M059J (cell line): ENCODE measurements at places on chromosomes 13 and 19.

GRCh38 chr13:51525567-51526167, 58.6 kb upstream of the WDFY2 start:
- DNase-seq = peak; percentile 45

GRCh38 chr19:1106841-1107660, 3.3 kb downstream of the GPX4 start:
- peak; percentile 74 for DNase-seq

- peak; percentile 24 for DNase-seq
Observed at GRCh38 chr19:12133069-12133468, 7.1 kb downstream of the ZNF20 start.

DNA sequence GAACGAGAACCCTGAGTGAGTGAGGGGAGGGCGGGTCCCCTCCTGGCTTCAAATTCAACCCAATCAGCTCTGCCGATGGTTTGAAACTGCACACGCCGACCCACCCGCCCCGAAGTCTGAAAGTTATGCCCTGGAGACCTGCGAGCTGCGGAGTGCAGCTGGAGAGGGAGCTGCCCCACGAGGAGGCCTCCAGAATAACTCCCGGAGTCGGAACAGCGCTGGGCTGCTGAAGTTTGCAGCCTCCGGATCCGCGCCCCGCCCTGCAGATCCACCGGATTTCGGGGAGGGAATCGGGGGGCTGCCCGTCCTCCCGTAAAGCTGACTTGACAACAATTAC, 7.0 kb downstream of the POU4F1 start:
- DNase-seq = peak; percentile 40

DNA sequence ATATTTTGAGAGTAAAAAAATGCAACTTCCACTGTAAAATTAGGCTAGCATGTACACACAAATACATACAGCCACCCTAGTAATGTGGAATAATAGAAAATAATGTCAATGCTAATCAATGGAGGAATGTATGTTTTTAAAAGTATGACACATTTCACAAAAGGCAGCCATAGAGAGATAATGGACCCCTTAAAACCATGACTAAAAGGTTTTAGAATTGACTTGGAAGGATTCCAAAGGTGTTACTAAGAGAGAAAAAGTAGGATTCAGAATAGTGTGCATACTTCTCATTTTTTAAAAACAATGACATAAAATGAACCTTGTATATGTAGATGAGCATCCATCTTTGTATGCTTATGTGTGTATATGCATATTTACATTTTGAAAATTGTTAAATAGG, 597.9 kb upstream of the PCDH9 start:
- DNase-seq = no peak

GRCh38 chr19:51324167-51324481, 12.7 kb downstream of the IGLON5 start:
- no peak for DNase-seq

DNA sequence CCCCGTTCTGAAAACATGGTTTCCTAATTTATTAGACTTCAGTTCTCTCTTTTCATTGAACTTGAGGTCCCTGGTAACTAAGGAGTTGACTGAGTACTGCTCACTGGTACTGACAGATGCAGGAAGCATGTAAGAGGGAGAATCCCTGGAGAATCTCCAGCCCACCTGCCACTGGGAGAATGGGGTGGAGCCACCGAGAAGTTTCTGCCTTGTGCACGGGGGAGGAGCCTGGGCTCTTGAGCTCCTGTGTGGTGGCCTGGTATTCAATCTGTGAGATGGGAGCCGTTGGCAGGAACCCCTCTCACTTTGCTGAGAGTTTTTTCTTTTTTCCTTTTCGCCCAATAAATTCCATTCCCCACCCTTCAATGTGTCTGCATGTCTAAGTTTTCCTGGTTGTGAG, 13.2 kb upstream of the AKAP11 start:
- DNase-seq = no peak

GRCh38 chr13:109844396-109844795, 58.0 kb upstream of the IRS2 start:
- DNase-seq = peak; percentile 39
